Activated CD8-positive, alpha-beta memory T cell treated with anti-CD3 and anti-CD28 coated beads for 24 hours (primary cell): ENCODE measurements at places on chromosomes 5 and 9.
A peak's percentile ranks its signal among the peaks of the same experiment; 100 is the strongest.

GRCh38 chr5:67989456-67989855 lies 226.1 kb upstream of the PIK3R1 start:
- DNase-seq: no peak

GRCh38 chr9:93582115-93582514 lies 5.7 kb downstream of the PHF2 start:
- peak; percentile 41 for DNase-seq

DNA sequence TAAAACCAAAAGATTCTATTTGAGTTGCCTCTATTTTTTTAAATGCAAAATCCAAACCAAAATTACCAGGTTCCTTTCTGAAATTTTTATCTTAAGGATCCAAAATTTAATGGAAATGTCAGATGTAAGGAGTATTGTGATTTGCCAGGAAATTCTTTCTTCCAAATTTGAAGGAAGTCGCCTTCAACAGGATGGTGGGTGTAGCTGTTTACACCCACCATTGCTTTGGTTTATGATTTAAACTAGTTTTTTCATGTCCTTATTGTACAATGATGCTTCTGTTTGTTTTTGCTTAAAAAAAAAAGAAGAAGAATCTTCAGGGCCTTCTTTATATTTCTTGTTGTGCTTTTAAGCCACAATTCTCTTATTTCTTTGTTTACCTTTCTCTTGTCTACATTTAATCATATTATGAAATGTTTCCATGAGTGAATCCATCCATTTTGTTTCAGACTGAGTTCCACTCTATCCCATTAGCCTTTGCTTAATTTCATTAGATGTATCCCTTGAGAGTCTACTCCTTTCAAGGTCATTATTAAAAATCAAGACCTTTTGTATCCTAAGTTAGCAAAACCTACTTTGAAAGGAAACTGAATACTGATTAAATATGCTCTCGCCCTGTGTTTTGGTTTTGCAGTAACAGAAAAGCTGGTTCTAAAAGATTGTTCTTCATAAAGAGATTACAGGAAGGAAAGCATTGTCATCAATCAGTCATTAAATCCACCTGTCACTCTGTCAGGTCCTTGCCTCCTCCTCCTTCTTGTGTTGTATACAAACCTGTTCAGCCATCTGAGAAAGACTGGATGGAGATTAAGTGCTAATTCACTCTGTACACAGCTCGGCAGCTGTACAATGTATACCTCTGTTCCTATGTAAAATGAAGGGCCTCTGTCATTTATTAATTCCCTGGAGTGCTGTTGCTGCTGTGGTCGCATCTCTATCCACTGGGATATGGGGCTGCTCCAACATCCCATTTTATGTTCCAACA lies 45.5 kb upstream of the SLC2A8 start:
- DNase-seq: no peak

DNA sequence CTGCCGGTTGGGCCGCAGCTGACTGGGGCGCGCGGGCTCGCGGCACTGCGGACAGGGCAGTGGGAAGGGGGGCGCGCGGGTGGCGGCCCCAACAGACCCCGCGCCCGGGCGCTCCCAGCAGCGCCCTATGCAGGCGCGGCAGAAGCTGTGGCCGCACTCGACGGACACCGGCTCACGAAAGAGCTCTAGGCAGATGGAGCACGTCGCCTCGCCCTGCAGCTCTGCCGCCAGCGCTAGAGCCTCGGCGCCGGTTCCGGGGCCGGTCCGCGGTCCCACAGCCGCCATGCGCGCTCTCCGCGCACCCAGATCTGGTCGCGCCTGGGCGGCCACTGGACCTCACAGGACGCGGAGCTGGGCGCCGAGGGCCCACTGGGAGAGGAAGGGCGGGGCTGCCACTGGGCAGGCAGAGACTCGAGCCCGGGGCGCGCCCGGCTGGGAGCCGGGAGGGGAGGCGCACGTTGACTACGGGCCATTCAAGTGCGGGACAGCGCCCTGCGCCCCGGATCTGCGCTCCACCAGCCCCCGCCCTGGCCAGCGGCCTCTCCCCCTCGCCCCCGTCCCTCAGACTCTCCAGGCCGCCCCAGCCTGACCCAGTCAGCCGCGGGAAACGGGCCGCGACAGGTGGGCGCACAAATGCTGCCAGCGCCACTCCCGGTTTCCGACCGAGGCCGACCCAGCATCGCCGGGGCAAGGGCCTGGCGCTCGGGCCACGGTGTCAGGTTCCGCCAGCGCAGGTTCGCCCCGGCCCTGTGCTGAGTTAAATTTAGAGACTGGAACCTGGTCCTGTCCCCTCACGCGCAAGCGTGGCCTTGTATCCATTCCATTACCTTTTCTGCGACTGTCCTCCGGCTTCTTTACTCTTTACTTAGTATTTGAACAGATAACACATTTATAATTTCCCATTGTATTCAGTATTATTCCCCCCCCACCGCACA lies at the start of gene TRIM7:
TSS of gene TRIM7 (minus strand) at position 371 of the 935 bp plus-strand sequence. CDS start at position 285, 86 bp downstream.
- DNase-seq: peak; percentile 76

DNA sequence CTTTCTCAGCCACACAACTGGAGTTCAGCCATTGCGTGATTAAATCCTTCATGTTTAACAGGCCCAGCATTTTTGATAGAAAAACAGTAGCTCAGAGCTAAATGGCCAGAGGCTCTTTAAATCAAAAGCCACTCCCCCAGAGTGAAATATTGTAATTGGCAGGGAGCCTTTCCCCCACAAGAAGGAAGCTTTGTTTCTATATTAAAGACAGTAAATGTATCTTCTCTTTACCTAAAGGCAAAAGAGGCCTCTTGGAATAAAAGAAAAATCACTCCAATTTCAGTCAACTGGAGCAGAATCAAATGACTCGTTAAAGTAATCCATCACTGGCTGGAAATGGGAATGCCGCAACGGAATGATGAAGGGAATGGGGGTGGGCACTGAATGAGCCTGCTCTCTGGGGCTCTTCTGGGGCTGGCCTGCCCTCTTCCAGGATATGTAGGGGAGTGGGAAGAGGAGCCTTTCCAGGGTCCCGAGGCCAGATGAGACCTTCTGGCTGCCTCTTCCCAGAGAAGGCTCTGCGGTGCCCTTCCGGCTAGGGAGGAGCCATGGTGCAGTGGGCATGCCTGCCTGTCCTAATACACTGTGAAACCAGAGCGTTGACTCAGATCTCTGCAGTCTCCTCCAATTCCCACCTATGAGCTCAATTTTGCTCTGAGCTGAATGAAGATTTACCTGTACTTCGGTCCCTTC lies 45.2 kb downstream of the ANKDD1B start:
- no peak for DNase-seq

DNA sequence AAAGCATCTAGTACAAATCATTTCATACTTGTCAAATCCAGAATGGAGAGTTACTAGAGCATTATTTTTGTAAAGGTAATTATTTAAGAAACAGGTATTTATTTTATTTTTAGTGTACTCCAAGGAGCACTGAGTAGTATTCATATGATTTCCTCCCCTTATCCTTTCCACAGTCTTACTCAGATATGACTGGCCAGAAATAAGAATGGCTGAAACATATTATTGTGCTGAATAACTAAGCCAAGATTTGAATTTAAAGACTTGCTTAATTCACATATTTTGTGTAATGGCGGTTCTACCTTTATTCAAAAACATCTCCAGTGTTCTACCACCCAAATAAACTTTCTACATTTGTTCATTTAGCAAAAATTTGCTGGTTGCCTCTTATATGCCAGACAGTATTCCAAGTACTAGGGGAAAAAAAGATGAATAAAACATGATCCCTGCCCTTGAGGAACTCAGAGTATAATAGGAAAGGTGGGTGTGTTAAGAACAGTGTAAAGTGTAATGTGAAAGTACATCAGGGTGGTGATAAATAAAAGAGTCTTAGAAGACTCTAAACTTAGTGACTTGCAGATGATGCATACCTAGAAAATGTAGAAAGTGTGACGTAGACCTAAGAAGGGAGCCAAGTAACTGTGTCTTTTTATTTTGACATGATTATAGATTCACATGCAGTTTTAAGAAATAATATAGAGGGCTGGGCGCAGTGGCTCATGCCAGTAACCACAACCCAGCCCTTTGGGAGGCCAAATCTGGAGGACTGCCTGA lies 110.4 kb upstream of the GRHPR start:
- no peak for DNase-seq
